ENCODE measurements at places on chromosomes 11 and 22.

GRCh38 chr11:68355471-68355870, 43.1 kb downstream of the LRP5 start:
- DNase-seq = no peak

DNA sequence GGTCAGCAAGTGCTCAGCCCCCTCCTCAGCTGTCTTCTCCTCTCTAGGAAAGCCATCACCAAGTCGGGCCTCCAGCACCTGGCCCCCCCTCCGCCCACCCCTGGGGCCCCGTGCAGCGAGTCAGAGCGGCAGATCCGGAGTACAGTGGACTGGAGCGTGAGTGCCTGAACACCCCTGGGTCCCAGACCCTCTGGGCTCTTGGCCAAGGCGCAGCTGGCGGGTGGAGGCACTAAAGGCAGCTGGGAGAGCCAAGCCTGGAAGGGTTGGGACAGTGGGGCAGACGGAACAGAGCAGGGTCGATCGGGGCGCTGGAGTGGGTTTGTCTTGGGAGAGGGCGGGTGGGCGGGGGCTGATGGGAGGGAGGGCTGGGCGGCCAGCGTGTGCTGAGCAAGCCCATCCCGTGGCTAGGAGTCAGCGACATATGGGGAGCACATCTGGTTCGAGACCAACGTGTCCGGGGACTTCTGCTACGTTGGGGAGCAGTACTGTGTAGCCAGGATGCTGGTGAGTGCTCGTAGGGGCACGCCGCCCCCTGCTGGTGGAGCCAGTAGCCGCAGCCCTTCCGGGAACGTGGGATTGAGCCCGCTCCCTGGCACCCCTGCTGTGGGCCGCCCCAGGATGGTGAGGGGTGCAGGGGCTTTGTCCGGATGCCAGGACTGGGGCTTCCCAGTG, 14.1 kb upstream of the MDK start:
- DNase-seq = peak; percentile 67

- DNase-seq = no peak
Measured at GRCh38 chr11:112563808-112564207, 303.1 kb upstream of the PLET1 start.

DNA sequence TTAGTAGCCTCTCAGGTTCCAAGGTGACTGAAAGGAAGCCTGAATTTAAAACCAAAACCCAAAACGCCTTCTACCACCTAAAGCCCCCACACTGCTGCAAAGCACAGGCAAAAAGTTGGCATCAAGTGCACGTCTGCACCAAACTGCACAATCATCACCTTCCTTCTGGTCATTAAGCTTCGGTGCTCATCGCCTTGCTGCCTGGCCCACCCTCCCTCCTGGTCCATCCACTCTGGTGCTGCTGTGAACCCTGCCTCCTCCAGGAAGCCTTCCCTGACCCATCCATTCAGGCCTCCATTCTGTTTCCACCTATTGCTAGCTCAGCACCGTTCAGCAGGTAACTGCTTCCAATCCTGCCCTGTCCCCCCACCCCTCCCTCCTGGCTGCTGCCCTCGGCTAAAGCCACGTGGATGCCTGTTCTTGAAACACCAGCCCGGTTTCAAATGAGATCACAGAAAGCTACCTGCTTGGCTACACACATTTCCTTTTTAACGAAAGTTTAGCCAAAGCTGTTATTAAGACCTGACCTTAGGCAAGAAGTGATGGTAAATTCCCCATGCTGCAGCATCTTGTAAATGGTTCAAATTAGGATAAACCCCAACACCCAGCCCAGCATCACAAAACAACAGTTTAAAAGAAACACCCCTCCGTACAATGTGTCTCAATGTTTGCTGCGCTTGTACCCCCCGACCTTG, 53.8 kb upstream of the CD5 start:
- DNase-seq = no peak

- DNase-seq = no peak
Measured at GRCh38 chr11:72343006-72343756, 91.2 kb downstream of the CLPB start.

- no peak for DNase-seq
Measured at GRCh38 chr11:69442807-69443137, 38.7 kb upstream of the LINC01488 start.

DNA sequence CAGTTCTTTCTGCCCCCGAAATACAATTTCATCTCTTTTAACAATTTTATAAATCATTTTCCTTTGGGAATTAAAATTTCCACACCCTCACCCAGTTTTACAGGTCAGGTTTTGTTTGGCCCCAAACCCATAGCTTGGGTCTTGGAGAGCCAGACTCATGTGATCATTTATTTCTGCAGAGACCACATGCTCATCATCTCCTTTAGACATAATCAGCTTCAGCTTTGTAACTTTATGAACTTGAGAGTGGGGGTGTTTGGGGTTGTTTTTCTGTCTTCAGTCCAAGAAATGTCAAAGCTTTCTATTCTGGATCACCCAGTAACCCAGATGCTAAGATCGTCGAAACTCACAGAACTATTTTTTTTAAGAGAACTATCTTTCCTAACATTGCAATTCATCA, 70.9 kb downstream of the DBX1 start:
- DNase-seq = no peak

GRCh38 chr11:3022300-3022967, 30.3 kb upstream of the NAP1L4 start:
- peak; percentile 80 for DNase-seq

DNA sequence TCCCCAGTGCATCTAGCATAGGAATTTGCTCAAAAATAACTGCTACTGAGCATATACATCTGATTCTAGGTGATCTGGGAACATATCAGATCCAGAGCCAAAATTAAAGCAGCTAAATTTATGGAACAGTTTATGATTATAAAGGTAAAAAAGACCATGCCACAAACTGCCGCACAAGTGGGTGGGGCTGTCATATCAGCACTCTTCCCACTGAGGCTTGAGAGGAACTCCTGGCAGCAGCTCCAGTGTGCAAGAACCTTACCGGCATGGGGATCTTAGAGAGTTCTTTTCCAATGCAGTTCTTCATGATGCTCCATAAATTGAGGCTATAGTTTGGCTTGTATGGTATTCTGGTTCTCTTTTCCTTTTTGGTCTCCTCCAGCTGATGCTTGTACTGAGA, 15.3 kb downstream of the OSBP start:
- no peak for DNase-seq

DNA sequence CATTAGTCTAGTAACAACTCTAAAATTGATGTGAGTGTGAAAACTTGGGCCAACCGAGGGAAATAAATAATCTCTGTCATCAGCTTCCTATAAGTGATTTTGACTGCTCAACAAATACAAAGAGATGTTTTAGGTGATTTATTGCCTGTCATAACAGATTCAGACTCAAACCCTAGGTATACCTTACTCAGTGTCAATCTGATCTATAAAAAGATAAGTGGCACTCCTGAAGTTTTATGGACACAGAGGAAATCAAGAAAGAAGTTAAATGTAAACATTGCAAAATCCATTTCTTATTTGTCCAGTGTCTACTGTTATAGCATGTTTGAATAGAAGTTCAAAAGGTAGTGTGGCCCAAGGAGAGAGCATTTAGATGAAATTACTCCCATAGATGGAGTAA, 30.4 kb upstream of the TYR start:
- DNase-seq = no peak

DNA sequence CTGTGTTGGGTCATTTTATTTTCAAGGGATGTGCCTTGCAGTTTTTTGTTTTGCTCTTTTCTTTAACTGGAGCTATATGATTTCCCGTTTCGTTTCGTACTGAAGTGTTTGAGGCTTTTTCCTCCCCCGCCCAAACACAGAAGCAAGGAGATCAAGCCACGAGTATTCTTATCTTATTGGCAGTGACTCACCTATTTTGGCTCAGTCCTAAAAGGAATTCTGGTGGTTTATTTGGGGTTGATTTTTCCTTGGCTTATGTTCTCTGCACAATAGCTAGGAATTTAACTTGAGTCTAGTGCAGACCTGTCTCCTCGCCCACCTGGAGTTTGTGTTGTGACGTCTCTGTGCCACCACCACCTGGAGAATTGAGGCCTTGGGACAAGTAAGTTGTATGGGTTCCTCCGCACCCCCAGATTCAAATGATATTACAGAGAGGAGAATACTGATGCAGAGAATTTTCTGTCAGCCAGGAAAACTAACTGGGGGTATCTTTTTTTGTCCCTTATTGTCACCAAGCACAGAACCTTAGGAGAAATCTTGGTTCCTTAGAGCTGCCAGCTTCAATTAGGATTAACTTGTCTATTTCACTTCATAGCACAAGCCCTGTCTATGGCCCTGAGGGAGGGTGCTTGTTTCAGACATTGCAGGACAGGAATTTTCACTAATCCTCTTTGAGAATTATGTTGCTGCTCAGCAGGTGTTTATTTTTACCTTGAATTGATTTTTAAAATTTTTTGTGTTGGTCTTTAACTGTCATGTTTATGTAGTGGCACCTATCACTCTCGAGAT, 90.4 kb upstream of the BIRC3 start:
- no peak for DNase-seq

GRCh38 chr11:36933481-36933880, 335.4 kb upstream of the RAG2 start:
- DNase-seq = no peak

GRCh38 chr11:94769880-94770279, 1.7 kb downstream of the AMOTL1 start:
- DNase-seq = no peak

DNA sequence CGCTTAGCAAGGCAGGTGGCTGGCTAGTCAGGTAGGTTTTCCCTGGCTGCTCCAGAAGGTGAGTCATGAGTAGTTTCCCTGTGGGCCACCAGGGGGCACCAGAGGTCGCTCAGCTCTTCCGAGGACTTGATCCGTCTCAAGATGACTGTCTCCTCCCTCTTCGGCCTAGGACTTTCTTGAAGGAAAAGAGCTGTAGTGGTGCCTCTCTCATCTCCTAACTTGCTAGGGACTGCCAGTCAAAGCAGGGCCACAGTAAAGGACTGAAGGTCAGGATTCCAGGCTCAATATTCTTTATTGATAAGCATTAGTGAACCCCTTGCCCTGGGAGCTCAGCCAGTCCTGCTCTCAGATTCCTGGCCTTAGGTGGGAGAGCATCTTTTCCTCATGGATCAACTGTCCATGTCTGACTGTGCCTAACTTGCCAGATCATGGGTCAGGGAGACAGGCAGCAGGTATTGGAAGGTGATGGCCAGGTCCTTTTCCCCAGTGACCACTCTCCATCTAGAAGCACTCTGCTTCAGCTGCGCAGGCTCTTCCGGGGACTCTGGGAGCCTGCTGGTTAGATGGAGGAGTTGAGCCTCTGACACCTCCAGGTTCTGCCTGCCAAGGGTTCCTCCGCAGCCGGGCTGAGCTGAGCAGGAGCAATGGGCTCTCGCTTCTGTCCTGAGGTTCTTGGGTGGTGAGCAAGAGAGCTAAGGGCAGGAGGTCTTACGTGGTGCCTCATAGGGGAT, 1.9 kb downstream of the POLD4 start:
- peak; percentile 54 for DNase-seq

GRCh38 chr11:35289821-35290220, 129.5 kb downstream of the SLC1A2 start:
- no peak for DNase-seq

DNA sequence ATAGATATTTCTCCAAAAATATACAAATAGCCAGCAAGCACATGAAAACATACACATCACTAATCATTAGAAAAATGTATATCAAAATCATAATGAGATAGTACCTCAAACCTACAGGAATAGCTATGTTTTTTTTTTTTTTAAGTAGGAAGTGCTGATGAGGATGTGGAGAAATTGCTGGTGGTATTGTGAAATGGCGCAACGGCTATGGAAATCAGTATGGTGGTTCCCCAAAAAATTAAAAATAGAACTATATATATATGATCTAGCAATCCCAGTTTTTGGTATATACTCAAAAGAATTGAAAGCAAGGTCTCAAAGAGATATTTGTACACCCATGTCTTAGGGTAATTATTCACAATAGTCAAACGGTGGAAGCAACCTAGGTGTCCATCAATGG, 46.0 kb upstream of the HIPK3 start:
- DNase-seq = peak; percentile 84

GRCh38 chr11:117595440-117595839, 201.6 kb downstream of the DSCAML1 start:
- DNase-seq = no peak

DNA sequence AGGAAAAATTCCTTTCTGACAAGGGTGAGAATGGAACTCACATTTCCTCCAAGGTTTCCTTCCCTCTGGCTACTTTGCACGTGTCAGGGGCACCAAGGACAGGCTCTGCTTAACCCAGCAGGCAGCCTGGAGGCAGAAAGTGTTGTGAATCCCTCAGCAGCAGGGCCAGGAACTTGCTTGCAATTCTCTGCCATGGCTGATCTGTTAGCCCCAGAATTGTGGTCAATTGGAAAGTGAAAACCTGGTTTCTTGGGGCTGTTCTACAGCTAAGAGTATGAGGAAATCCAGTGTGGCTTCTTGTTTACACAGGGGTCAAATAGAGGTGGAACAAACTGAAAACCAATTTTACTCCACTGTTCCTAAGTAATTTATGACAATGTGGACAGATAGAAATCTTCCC, 38.3 kb upstream of the CEP295 start:
- DNase-seq = no peak

DNA sequence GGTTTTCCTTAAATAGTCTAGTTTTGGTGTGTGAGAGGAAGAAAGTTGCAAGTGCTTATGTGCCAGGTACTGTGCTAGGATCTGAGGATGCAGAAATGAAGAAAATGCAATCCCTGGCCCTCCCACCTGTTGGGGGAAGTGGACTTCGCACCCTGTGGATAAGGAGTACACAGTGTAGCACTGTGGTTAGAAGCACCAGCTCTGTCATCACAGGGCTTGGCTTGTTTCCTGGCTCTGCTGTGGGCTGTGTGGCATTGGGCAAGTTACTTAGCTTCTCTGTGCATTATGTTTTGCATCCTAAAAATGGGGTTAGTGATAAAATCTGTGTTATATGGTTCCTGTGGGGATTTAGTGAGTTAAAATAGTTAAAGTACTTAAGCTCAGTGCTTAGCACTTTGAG, 68.2 kb downstream of the ENDOD1 start:
- no peak for DNase-seq

DNA sequence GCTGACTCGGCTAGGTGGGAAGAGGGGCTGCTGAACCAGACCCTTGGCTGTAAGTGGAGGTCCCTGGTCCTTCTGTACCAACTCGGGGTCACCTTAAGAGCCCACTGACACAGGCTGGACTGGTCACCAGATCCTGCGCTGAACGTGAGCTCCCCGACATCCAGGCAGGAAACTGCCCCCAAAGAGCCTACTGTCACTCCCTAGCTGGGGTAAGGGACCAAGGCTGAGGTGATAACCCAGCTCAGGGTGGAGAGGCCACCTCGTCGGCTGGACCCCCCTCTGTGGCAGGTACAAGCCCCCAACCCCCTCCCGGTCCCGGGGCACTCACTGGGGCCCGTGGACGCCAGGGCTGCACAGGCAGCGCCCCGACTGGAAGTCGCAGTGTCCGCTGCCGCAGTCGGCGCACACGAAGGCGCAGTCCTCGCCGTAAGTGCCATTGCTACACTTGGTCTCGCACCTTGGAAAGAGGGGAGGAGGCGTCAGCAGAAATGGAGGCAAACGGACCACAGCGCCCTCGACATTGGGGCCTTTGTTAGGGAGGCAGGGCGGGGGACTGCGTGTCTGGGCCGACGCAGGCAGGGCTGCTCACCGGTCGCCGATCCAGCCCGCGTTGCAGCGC, 7.4 kb downstream of the SCARF2 start:
- no peak for DNase-seq

- DNase-seq = no peak
Measured at GRCh38 chr11:30451626-30452025, 128.7 kb downstream of the ARL14EP start.

- no peak for DNase-seq
Measured at GRCh38 chr11:96061069-96061468, 137.2 kb upstream of the MTMR2 start.

GRCh38 chr22:29146771-29147170, 58.9 kb upstream of the EMID1 start:
- no peak for DNase-seq
